Natural killer cell treated with Interleukin-12 subunit alpha and Interleukin-12 subunit beta and Interleukin-15 and Interleukin-18, amount 100 ng/mL, for 72 hours (primary cell): ENCODE measurements at places on chromosomes 1 and 21. TPM values are rescaled to one million over a fixed set of nuclear protein-coding genes. Genes with fewer than 3 reads are reported as not detected.

MYOG gene
- not detected for total RNA-seq

BTBD19 gene
- 1.7 TPM for total RNA-seq

LSM10 gene
- total RNA-seq, result 56.6 TPM

XPR1 gene
- 18.0 TPM for total RNA-seq

GRCh38 chr1:189253601-189254350 is 1223.9 kb downstream of the BRINP3 start:
- no peak for DNase-seq

DNA sequence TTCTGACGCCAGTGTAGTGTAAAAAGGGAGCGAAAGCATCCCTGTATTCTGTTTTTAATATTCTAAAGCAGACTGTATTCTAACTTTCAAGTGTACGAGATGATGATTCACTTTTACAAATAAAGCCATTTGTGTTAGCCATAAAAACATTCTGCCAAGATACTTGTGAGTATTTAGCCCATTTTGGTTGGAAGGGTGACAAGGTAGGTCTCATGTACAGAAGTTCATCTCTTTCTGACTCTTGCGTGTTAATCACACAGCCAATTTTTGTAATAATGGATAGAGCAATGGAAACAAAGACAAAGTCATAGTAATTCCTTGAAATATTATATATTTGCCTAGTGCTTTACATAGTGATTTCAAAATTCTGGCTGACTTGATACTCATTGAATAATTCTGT is 125.3 kb upstream of the GREM2 start:
- no peak for DNase-seq

- no peak for DNase-seq
Measured at GRCh38 chr21:28229814-28230213, 762.9 kb downstream of the LTN1 start.

DNA sequence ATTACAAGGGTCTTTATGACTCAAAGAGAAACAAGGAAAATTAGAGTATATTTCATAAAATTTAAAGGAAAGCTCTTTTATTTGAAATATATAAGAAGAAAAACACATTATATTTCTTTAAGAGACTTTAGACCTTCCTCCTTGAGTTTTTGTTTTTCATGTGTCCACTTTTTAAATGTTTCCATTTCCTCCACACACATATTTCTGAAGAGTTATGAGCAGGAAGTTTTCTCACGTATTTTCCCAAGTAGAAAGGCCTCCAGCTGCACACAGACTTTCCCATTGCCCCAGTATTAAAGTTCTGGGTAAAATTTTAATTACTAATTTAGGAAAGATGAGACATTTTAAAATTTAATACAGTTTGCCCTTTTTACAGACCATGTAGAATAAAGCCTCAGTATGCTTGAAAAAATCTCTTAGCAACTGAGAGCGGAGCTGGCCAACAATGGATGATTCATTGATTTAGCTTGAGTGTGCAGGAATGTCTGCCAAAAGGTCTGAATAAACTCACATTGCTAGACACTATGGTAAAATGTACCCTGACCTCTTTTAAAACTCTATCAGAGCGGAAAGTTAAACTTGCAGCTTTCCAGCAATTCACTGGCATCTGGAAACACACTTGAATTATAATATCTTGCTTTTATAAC is 57.9 kb downstream of the DDAH1 start:
- DNase-seq, result no peak

DNA sequence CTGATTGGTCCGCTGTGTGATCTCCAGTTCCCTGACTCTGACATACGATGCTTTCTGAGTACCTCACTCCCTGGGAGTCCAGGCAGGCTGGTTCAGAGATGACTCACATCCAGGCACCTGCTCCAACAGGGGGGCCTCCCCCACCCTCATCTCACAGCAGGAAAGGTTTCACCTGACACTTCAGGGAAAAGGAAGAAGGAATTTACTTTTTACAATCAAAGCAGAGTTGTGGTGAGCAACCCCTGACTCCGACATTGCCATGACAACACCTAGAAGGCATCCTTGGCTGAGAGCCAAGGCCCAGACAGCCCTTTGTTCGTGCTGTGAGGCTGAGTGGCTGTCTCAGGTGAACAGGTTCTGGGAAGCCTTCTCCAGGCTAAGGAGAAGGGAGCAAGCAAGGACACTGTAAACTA is 164.6 kb upstream of the GJB5 start:
- DNase-seq, result no peak

GRCh38 chr21:44874240-44874496 is 678 bp upstream of the PTTG1IP start:
- DNase-seq, result no peak
